Activated CD8-positive, alpha-beta memory T cell treated with anti-CD3 and anti-CD28 coated beads for 24 hours (primary cell): ENCODE measurements at places on chromosomes 6 and 20.

DNA sequence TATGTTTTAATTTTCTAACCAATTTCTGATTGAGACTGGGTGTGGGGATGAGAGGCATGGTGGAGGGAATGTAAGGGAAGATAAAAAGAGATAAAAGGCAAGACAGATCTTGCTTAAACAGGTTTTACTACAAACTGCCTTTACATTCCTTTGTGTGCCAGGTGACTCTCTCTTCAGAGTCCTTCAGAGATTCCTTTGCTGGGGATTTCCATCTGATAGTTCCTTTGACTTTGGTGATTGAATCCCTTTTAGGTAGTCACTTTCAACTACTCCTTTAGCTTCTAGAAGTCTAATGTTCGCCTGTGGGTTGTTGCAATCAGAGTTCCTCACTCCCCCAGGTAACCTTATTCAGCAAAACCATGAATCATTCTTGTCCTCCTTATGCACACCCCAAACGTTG lies 283.3 kb upstream of the MANEA start:
- DNase-seq, result no peak

GRCh38 chr6:133995296-133995695 lies 42.3 kb downstream of the TBPL1 start:
- DNase-seq, result no peak

- DNase-seq, result no peak
These were observed 11.0 kb downstream of the FRS3 start for GRCh38 chr6:41768545-41769308.

- no peak for DNase-seq
These were observed 284.4 kb downstream of the ESR1 start for GRCh38 chr6:152091851-152092341.

DNA sequence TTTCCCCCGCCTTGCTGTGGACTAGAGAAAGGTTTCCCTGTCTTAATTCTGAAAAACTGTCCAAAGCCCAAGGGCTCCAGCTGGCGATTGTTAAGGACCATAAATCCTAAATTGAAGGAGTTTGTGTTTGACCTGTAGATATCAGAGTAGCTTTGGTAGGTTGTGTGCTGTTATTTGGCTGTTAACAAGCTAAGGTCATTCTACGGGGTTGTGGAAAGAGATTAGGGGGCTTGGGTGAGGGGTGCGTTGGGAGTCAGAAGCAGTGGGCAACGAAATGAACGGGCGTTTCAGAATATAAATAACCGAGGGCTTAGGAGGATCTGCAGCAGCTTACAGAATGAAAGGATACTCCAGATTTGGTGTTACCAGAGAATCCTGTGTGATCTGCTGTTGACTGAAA lies 32.6 kb upstream of the BTN3A2 start:
- no peak for DNase-seq

GRCh38 chr6:33862536-33862935 lies 58.7 kb upstream of the MLN start:
- no peak for DNase-seq

DNA sequence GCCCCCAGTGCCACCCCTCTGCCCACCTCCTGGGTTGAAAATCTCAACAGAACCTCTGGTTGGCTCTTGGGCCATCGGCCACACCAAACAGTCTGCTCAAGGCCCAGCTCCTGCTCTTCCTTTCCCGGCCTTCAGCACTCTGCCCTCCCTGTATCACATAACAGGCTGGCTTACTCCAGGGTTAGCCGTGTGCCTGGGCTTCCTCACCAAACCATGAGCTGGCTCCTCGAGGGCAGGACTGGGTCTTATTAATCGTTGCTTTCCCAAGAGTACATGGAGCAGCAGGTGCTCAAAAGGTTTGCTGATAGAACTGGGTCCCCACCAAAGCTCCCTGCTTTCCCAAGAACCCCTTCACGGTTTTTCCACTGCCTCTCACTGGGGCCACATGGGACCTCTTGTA lies 12.7 kb upstream of the FAM83C start:
- no peak for DNase-seq

DNA sequence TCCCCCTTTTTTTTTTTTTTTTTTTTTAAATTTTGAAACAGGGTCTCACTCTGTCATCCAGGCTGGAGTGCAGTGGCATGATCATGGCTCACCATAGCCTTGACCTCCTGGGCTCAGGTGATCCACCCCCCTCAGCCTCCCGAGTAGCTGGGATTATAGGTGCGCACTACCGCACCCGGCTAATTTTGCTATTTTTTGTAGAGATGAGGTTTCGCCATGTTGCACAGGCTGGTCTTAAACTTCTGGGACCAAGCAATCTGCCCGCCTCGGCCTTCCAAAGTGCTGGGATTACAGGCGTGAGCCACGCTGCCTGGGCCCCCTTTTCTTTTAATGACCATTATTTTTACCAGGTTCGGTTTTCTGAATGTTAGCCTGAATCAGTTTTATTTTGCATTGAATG lies 5.0 kb upstream of the FAM209A start:
- DNase-seq, result no peak

DNA sequence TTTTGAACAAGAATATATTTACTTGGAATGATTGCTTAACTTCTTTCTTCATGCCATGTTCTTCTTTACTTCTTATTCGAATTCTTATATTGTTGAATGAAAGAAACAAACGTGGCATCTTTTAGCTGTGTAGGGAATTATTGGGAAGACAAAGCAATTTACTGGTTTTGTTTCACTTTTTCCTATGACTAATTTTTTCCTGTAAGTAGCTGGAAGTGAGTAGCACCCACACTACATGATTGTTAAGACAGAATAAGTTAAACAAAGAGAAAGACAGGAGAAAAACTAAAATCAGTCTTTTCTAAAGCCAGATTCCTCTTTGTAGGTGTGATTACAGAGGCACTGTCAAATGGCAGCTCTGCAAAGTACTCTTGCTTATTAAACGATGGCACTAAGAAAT lies 593.4 kb downstream of the EYS start:
- no peak for DNase-seq

- peak; percentile 70 for DNase-seq
These were observed 548 bp downstream of the AGPAT4 start for GRCh38 chr6:161273274-161273751.

GRCh38 chr6:99412065-99412464 lies 13.0 kb downstream of the PNISR start:
- no peak for DNase-seq

DNA sequence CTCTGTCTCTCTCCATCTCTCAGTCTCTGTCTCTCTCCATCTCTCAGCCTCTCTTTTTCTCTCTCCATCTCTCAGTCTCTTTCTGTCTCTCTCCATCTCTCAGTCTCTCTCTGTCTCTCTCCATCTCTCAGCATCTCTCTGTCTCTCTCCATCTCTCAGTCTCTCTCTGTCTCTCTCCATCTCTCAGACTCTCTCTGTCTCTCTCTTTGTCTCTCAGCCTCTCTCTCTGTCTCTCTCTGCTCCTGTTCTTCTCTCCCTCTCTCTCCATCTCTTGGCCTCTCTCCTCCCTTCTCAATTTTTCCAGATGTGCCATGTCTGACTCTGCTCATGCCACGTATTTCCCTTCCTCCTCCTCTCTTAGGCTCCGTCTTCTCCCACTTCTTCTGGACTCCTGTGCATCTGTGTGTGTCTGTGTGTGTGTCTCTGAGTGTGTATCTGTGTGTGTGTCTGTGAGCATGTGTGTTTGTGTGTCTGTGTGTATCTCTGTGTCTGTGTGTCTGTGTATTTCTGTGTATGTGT lies 72.7 kb downstream of the SRC start:
- DNase-seq, result no peak

DNA sequence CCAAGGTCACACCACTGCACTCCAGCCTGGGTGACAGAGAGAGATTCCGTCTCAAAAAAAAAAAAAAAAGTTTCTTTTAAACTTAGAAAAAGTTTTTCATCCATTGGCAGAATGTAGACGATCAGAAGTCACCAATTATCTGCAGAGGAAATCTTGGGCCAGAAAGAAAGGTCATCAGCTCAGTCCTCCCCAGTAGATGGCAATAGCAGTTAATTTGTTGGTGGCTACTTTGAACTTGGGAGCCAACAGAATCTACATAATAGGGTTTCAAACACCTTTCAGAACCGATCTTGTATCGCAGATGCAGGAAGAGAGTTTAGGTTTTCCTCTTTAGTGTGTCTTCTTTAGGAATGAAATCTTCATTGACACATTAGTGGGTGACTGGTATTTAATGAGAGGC lies 41.7 kb downstream of the LBP start:
- DNase-seq, result no peak

- no peak for DNase-seq
These were observed 8.4 kb downstream of the CTSZ start for GRCh38 chr20:58998656-58999055.

DNA sequence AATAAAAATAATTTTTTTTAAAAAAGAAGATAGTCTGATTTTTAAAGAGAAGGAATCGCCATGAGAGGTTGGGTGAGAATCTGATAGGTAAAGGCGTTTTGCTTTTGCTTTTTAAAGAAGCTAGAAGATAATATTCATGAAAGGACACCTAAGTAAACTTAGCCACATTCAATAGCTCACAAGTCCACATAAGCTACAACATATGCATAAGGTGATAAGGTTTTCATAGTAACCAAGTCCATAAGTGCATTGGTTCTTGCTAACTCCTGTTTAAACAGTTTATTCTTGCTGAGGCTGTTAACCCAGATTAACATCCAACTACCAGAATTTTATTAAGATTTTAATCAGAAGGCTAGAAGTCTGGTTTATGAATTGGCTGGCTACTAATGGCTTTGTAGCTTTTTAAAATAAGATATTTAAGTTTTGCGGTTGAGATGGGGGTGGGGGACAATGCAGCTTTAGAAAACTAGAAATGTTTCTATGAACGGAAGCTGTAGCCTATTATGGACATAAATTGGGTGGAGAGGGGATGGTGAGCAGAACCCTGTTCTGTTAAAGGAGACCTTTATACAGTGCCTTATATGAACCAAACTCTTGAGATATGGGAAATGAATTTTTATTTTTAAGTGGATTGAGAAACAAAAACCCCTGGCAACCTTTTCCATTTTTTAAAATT lies 235.1 kb downstream of the ZFAND3 start:
- no peak for DNase-seq

GRCh38 chr20:2150660-2151059 lies 49.0 kb downstream of the STK35 start:
- DNase-seq, result no peak

- DNase-seq, result no peak
These were observed 494.0 kb downstream of the ADGRB3 start for GRCh38 chr6:69129046-69129445.

GRCh38 chr20:35558451-35558850 lies 16.6 kb downstream of the ERGIC3 start:
- no peak for DNase-seq

GRCh38 chr6:4220558-4220957 lies 85.2 kb upstream of the ECI2 start:
- DNase-seq, result no peak

GRCh38 chr6:119161438-119161837 lies 83.0 kb upstream of the FAM184A start:
- no peak for DNase-seq

DNA sequence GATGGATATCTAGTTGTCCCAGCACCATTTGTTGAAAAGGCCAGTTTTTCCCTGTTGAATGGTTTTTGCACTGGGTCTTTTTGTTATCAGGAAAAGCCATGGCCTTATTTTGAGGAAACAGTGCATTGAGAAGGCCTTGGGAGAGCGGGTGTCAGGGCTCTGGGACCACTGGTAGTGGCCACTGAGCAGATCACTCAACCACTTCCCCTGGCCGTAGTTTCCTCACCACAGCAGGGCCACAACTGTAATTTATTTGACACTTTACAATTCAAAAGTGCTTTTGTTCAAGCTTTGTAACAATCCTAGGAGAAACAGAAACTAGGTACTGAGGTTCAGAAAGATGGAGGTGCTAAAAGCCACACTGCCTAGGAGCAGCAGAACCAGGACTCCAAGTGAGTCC lies 281.8 kb downstream of the GMDS start:
- DNase-seq, result no peak

- no peak for DNase-seq
These were observed 73.1 kb upstream of the RIPOR2 start for GRCh38 chr6:25008707-25009392.

- no peak for DNase-seq
These were observed 6.0 kb upstream of the PTGIS start for GRCh38 chr20:49573900-49574416.

DNA sequence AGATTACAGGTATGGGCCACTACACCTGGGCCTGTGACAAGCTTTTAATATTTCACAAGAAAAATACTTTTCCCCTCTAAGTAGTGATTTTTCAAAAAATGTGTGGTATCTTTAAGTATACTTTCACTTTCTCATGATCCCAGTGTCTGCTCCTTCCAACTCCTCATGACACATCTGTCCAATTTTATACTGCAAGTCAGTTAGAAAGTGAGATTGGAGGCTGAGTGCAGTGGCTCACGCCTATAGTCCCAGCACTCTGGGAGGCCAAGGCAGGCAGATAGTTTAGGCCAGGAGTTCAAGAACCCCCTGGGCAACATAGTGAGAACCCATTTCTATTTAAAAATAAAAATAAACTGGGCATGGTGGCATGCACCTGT lies 20.2 kb downstream of the PIM1 start:
- DNase-seq, result no peak

DNA sequence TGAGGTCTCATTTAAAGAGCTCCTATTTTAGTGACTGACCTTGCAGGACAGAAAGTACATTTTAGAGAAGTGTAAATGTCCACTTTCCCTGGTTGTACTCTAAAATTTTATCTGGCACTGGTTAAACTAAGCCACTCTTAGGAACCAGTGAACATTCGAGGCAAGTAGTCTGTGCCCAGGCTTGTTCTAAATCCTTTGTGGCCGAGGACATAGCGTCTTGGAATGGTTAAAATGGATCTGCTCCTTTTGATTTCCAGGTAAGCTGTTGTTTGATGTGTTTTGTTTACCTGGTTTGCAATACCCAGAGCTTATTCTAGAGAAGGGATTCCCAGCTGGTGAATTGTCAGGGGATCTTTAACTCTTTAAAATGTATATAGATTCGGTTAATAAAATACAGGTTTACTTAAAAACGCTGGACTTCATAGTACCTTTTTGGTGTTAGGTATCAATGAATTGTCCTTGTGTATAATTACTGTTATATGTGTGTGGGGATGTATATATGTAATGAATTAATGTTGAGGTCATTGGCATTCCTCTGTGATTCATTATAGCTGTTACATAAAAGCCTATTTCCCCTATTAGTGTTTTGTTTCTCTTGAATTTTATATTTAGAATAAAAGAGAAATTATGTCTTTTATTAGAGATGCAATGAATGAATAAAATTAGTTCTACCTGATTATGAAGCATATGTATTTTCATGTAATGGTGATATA lies 15.8 kb downstream of the SNX9 start:
- no peak for DNase-seq

DNA sequence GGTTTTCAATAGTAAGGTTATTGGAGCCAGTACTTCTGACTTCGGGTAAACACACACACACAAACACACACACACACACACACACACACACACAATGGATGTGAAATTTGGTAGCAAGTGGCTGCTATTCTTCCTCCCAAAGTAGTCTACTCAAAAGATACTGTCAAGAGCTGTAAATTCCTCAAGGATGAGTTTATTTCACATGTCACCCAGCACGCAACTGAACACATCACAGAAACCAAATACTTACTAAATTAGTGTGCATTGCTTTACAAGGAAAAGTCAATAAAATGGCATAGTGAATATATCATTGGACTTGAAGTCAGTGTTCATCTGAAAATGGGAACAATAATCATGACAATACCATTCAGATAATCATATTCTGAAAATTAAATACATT lies 32.9 kb downstream of the MMUT start:
- DNase-seq, result no peak

- no peak for DNase-seq
These were observed 18.7 kb upstream of the SFT2D1 start for GRCh38 chr6:166361077-166361429.

- no peak for DNase-seq
These were observed 663 bp downstream of the COQ3 start for GRCh38 chr6:99393366-99393697.
